WTC11 (cell line): ENCODE measurements at places on chromosomes 16 and 17.

- no peak for DNase-seq
Observed at GRCh38 chr16:11630046-11630767, 38.0 kb upstream of the SNN start.

- DNase-seq: no peak
Observed at GRCh38 chr16:83409347-83409746, 398.4 kb upstream of the HSBP1 start.

DNA sequence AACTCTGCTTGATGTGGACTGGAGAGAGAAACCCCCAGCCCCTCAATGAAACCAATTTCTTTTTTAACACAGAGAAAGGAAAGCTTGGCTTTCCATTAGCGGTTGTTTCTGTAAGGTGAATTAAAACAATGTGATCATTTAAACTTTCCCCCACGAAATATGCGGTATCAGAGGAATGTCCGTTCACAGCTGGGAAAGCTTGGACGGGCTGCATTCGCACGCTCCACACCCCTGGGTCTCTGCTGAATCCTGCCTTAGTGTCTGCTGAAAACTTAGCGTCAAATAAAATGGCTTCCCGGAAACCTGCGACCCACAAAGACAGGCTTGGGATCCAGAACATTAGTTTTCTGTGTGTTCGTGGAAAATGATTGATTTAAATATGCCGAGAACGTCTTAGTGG lies 71.7 kb downstream of the C16orf95 start:
- DNase-seq: no peak

- DNase-seq: no peak
Observed at GRCh38 chr16:19844945-19845641, 39.6 kb downstream of the GPRC5B start.

GRCh38 chr16:28320023-28320561 lies 27.8 kb downstream of the SBK1 start:
- no peak for DNase-seq

DNA sequence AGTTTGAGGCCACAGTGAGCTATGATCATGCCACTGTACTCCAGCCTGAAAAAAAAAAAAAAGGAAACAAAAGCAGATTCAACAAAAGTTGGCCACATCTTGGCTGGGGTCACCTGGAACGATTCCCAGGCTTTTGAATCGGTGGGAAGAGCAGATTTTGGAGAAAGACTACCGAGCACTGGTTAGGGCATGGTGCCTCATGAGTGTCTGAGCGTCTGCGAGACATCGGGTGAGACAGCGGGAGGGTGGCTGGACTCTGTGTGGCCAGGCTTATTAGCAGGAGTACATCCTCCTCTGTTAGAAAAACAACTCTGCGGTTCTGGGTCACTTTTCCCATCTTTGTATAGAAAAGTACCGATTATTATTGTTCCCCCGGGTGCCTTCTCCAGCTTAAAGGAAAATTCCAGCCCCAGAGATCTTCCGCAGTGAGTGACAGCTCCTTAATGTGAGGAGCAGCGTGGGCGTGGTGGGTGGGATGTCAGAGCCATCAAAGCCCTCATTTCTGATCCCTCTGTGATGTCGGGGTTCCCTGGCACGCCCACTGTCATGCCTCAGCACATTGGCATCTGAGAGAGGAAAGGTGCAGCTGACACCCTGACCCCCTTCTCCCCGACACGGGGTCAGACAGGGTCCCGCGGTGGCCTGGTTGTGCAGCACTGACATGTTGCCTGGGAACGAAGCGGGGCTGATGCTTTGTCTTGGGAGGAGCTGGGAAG lies 6.9 kb downstream of the RGS9 start:
- no peak for DNase-seq

DNA sequence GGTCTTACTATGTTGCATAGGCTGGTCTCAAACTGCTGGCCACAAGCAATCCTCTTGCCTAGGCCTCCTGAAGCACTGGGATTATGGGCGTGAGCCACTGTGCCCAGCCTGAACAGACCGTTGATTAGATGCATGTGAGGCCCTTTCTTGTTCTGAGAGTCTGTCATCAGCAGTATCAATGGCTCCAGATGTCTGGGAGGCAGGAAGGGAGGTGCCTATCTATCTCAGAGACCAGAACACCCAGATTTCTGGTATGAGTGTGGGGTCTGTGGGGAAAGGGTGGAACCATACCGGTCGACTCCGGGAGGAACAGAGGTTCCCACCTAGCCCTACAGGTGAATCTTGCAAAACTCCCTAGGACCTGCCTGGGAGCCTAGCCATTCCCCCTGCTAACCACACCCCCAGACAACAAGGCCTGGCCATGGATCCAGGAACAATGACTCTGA lies 71.7 kb downstream of the PRKCB start:
- DNase-seq: no peak

- no peak for DNase-seq
Observed at GRCh38 chr16:85913688-85914422, 14.9 kb downstream of the IRF8 start.

DNA sequence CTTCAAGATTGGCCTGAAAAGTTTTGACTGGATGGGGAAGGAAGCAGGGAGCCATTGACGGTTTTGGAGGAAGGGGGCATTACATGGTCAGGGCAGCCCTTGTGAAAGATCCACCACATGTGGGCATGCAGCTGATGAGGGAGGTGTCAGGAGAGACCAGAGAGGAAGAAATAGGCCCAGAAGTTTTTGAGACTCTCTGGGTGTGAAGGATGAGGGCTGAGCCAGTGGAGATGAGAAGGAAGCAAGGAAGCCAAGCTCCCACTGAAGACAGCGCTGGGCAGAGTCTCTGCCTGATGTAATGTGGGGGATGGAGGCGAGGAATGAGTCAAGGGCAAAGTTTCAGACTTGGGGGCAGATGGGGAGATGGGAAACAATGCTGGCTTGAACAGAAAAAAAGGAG lies 530 bp downstream of the CCL17 start:
- no peak for DNase-seq

DNA sequence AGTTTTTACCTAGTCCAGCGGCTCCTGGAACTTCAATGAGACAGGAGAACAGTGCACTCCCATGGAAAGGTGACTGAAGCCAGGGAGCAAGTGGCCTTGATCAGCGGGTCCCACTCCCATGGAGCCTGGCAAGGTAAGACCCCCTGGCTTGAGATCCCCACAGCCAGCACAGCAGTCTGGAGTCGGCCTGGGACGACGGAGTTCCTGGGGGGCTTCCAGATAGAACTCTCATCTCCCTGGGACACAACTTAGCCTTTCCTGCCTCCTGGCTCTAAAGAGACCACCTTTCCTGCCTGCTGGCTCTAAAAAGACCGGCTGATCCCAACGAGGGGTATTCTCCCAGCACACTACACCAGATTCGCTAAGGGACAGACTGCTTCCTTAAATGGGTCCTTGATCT lies 1279.0 kb upstream of the GOT2 start:
- DNase-seq: no peak

GRCh38 chr16:89478576-89479221 lies 11.7 kb downstream of the ANKRD11 start:
- DNase-seq: no peak

DNA sequence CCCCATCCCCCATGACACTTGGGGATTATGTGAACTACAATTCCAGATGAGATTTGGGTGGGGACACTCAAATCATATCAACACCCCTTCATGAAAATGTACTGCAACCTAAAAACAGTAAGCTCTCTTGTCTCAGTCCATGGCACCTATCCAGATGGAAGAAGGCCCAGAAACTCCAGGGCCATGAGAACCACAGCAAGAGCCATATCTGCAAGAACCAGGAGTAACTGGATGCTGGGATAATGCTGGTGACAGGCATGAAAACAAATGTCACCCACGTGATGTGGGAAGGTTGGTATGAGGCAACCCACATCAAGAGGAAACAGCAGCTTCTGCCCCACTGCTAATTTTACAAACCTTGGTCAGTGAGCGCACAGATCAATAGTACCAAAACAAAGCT lies 400.1 kb upstream of the ERCC4 start:
- DNase-seq: no peak

DNA sequence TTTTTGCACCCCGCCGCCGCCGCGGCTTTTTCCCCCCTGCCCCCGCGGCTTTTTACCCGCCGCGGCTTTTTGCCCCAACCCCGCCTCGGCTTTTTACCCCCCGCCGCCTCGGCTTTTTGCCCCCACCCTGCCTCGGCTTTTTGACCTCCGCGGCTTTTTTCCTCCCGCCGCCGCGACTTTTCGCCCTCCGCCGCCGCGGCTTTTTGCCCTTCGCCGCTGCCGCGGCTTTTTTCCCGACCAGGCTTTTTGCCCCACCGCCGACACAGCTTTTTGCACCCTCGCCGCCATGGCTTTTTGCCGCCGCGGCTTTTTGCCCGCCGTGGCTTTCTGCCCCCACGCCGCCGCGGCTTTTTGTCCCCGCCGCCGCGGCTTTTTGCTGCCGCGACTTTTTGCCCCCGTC lies 137.0 kb upstream of the TP53TG3D start:
- no peak for DNase-seq
